Activated CD4-positive, alpha-beta T cell treated with anti-CD3 and anti-CD28 coated beads for 48 hours (primary cell): ENCODE measurements at places on chromosomes 11 and 22.
A peak's percentile ranks its signal among the peaks of the same experiment; 100 is the strongest.

GRCh38 chr11:19822531-19822930, 109.9 kb downstream of the NAV2 start:
- DNase-seq, result no peak

- no peak for DNase-seq
These were observed 4.6 kb upstream of the CLNS1A start for GRCh38 chr11:77642228-77642627.

GRCh38 chr11:19455731-19456130, 215.0 kb upstream of the E2F8 start:
- no peak for DNase-seq

DNA sequence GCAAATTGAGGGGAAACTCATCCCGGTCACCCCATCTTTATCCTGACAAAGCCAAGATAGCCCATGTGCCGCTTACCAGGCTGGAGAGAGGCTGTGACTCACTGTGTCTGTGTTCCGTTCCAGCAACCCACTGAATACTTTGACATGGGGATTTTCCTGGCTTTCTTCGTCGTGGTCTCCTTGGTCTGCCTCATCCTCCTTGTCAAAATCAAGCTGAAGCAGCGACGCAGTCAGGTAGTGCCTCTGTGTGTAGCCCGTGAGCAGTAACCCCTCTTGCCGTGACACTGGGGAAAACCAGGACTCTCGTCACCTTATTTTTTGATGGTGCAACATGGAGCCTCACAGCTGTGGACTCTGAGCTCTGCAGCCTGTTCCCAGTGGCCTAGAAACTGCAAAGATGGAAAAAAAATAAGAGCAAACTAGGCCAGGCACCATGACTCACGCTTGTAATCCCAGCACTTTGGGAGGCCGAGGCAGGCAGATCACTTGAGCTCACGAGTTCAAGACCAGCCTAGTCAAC, 16.9 kb downstream of the C22orf31 start:
- DNase-seq, result no peak

DNA sequence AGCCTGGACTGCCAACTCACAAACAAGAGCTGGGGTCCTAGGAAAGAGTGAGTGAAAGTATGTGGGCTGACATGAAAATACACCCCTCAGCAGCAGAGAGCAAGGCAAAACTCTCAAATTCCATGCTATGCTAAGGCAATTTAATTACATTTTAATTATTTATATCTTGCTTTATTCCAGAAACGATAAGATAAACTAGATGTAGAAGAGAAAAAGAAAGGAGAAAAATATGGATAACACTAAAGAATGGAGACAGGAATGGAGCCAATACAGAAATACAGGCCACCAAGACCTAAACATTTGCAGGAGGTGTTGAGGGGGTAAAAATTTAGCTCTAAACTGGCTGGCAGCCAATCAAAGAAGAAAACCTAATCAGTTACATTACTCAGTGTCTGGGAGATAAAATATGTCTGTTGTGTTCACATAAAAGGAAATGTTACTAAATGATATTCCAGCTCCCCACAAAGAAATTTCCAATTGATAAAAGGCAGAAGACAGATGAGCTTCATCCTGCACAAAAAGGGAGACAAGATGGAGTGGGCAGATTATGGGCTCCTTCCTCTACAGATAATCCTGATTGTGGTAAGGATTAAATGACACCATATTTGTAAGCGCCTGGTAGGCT, 223.5 kb upstream of the BLID start:
- no peak for DNase-seq

DNA sequence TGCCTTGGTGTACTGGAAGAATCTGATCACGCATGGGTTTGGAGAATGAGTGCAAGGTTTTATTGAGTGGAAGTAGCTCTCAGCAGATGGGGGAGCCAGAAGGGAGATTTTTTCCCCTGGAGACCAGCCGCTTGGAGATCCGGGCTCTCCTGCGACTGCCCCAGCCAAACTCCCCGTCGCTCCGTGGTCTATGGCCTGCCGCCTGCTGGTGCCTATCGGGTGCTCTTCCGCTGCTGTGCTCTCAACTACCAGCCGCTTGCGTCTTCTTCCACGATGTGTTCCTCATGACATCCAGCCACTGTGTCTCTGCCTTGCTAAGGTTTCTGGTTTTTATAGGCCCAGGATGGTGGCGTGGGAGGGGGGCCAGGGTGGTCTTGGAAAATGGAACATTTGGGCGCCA, 145.6 kb upstream of the UBASH3B start:
- no peak for DNase-seq

- DNase-seq, result no peak
These were observed 7.0 kb downstream of the RELA start for GRCh38 chr11:65655570-65656332.

DNA sequence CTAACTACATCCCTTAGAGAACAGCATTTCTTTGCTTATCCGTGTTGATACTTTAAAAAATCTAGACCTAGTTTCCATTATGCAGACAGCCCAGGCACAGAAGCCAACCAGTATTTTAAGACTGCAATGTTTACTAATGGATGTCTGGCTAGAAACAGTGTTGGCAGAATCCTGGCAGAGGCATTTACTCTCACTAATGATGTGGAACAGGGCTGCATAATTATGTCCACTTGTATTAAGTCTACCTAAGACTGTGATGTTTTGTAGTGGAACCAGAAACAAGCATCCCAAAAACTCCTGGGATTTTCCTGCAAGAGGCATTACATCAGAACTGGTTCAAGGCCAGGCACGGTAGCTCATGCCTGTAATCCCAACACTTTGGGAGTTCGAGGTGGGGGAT, 50.2 kb upstream of the PICALM start:
- no peak for DNase-seq

DNA sequence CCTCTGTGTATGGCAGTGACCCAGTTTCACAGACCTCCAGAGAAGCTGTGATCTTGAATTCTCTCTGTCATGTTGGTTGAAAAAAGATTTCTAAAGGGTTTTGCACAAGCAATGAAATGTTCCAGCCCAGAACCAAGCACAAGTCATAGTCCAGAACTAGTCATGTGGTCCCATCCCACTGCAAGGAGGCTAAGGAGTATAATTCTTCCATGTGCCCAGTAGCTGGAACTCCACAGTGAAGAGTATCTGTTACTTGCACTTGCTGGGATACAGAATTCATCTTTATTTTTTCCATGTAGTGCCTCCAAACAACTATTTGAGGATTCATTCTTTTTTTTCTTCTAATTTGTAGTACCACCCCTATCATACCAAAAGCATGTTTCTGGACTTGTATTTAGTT, 9.9 kb upstream of the MMP8 start:
- no peak for DNase-seq

DNA sequence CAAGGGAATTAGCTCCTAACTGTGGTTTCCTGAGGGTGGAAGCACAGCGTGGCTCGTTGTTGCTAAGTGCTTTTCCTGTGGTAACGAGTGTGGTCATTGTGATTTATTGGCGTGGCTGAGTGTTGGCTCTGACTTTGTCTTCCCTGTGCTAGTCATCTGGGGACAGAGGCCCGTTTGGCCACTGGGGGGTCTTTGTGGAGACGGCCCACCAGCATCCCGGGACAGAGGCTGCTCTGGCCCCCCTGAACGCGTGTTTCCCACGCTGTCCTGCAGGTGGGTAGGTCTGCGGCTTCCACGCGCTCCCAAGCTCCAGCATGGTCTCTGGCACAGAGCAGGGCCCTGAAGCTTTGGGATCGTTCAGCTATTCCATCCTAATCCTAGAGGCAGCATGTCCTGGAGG, 1040.0 kb downstream of the TBC1D22A start:
- no peak for DNase-seq

GRCh38 chr11:23586173-23586572, 725.9 kb upstream of the CCDC179 start:
- no peak for DNase-seq

GRCh38 chr22:40265783-40266182, 80.5 kb upstream of the ADSL start:
- DNase-seq, result no peak

DNA sequence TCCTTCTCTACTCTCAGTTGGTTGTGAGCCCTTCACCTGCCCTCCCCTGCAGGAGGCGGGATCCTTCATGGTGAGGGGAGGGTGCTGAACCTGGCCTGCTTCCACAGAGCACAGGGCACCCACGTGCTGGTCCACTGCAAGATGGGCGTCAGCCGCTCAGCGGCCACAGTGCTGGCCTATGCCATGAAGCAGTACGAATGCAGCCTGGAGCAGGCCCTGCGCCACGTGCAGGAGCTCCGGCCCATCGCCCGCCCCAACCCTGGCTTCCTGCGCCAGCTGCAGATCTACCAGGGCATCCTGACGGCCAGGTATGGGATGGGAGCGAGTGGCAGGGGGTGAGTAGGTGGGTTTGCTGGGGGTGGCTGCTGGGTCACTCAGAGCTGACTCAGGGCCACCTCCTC, 6.3 kb downstream of the SSH3 start:
- DNase-seq, result no peak

DNA sequence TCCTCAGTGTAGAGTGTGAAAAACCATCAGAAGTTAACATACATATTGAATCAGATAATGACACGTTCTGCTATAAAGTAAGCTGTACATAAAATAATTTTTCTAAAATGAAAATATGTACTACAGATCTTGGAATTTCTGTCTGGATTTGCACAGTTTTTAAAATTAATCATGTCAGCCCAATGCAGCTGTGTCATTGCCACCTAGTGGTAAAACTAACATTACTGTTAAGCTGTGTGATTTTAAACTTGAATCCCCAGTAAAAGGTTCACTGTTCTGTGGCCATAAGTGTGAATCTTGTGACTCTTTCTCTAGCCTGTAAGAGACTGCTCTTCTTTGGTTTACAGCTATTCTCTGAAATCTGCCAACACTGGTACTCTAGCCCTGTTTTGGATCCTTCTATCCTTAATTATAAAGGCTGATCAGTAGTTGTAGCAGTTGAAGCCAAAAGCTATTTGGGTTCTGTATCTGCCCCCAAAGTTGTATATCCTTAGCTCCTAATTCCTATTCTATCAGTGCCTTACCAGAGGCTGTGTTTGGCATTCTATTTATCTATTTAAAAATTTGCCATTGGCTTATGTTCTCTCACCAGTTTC, 4.0 kb downstream of the JRKL start:
- DNase-seq, result no peak

DNA sequence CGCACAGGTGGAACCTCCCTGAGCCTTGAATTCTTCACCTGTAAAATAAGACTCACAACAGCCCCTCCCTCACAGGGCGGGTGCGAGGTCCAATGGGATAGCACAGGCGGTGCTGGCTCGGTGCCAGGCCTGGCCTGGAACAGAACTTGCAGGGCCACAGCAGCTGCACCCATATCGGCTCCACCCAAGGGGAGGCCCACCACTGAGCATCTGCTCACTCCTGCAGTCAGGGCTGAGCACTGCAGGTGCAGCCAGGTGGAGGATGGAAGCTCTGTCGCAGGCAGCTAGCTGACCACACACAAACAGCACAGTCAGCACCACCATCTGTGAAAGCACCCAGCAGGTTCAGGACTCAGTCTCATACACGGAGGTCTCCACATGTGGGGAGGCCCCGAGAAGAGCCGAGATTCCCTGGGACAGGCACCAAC, 19.6 kb downstream of the VPS37C start:
- DNase-seq, result no peak

- DNase-seq, result no peak
These were observed 8.4 kb downstream of the TMEM184B start for GRCh38 chr22:38264322-38264843.

DNA sequence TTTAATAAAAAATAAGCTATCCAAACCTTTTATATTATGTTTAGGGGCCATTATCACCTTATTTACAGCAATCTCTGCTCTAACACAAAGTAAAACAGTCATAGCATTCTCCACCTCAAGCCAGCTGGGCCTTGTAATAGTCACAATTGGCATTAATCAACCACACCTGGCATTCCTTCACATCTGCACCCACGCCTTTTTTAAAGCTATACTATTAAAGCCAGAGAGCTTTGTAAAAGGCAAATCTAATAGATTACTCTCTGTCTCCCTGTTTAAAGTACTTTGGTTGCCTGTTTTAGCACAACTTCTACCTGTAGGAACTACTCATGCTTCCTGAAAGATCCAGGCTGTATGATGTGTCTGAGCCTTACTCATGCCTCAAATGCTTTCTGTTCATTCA, 113.1 kb downstream of the CSNK2A3 start:
- DNase-seq, result no peak

GRCh38 chr11:127552446-127552845, 551.9 kb upstream of the KIRREL3 start:
- no peak for DNase-seq

GRCh38 chr22:39954584-39955055, 5.6 kb upstream of the TMA7B start:
- peak; percentile 46 for DNase-seq

GRCh38 chr11:21894492-21894891, 298.4 kb upstream of the ANO5 start:
- DNase-seq, result no peak

GRCh38 chr11:94117871-94118270, 10.8 kb upstream of the PANX1 start:
- DNase-seq, result no peak

DNA sequence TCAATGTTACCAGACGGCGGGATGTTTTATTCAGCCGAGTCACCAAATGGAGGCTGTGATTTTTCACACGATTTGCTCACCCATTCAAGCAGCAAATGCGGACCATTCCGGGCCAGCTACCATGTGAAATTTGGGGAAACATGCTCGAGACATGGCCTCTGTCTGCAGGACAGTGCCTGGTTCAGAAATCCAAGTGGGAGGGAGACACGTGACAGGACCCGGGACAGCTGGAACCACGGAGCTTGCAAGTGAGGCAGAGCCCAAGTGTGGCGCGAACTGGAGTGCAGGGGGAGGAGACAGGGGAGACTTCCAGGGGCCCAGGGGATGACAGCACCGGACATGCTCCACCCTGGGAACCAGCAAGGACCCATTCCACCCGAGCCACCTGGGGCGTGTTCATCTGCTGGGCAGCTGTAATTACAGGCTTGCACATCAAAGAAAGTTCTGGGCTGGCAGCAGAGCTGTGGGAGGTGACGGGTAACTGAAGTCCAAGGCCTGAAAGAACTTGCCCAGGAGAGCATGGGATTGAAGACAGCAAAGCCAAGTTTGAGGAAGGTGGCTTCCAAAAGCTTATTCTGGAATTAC, 16.5 kb downstream of the CERK start:
- no peak for DNase-seq
